COLO829 (cell line): ENCODE measurements at places on chromosomes 12 and 14.

DNA sequence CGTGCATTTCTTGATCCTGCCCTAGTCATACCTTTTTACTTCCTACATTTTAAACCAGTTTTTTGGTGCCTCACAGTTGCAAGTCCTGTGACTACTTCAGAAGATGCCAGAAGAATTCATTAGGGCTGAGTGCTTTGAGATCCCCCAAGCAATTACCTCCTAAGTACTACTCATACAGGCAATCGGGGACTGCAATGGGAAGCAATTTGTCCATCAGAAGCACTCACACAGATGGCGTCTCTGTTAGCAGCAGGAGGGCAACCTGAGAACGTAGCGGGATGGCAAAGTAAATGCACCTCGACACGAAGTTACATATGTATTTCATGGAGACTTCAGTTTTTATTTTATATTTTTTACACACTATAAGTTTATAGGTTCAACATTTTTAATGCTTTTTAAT lies 188.3 kb downstream of the CAPZA3 start:
- no peak for DNase-seq

- no peak for DNase-seq
Observed at GRCh38 chr14:71714225-71714624, 218.0 kb upstream of the RGS6 start.

DNA sequence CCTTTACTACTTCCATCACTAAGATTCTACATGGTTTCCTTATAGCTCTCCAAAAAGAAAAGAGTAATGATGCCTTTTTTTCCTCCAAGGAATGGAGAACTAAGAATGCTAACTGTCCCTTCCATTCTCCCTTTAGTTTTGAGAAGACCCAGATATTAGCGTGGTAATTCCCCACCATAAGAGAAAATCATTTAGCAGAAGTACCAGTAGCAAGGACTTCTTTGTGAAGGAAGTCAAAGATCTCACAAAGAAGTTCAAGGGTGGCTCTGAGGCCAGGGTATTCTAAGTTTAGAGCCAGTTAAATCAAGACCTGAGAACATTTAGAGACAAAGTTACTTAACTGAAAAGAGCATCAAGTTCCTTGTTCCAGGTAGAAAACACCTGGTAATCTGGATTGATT lies 7.3 kb downstream of the USP15 start:
- no peak for DNase-seq

GRCh38 chr12:57813111-57813970 lies 5.2 kb downstream of the AVIL start:
- no peak for DNase-seq

- no peak for DNase-seq
Observed at GRCh38 chr14:79383475-79383874, 827.8 kb downstream of the DIO2 start.

DNA sequence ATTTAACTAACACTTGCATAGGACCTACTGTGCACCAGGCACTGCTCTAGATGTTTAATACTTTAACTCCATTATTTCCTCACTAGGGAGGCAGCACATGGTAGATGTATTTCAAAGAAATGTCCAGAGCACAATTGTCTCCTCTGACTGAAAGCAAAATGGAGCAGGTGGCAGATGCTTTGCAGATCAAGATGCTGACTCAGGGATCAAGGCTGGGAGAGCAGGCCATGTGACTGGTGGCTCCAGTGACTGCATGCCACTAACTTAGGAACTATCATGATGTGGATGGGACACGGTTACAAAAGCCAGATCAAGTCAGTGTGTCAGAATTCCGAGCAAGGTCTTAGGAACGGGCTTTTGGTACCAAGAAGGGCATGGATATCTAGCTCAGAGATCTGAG lies 28.2 kb downstream of the SERPINA11 start:
- no peak for DNase-seq

DNA sequence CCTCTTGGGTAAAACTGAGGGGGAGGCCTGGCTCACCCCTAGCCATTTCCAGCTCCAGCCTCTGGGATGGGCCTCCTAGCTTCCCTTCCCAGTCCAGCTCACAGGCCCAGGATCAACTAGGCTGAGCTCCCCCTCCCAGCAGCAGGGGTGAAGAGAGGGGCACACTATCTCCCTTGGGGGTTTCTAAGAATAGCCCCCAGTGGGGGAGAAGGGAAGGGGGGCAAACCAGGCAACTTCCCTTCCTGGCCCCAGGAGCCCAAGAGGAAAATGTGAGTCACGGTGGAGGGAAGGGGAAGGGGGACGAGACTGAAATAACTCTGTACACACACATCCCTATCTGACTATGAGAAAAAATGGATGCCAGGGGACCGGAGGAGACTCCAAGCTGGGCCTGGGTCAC lies 9.0 kb downstream of the ADCY6 start:
- DNase-seq: no peak

DNA sequence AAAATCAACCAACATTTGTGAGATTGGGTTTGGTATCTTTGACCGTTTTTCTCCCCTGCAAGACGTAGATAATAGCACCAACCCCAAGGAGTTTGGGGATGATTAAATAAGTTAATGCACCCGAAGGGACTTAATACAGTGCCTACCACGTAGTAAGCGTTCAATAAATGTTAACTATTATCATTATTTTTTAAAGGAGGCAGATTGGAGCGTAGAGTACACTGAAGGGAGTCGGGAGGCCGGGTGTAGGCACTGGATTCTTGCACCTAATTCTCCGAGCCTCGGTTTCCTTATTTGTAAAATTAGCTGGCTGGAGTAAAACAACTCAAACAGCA lies 367 bp upstream of the FRS2 start:
- DNase-seq: no peak

DNA sequence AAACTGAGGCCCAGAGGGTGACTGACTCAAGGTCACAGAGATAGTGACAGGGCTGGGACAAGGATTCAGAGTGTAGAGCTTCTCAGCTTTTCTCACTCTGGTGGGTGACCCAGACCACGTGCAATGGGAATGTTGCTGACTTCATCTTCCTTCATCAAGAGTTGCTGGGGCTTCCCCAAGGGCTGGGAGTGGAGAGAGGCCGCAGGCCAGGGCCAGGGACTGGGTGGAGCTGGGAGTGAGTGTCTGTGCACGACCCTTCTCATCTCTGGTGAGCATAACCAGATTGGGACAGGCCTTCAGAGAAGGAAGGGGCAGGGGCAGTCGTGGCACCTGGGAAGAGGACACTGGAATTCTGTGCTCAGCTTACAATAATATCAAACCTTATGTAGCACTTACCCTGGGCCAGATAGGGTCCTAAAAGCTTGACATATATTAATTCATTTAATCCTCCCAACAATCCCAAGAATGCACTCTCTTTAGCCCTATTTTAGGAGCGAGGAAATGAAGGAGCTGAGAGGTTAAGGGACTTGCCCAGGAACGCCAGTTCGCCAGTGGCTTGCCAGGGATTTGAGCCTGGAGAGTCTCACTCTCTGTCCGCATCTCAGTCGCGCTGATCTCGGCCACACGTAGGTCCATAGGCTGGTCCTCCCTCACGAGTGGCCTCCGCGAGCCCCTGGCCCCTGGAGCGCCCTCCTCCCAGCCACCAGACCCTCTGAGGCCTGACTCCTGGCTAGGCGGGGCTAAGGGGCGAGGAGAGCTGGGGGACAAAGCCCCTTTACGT lies 15.8 kb downstream of the KRT18 start:
- DNase-seq: no peak

DNA sequence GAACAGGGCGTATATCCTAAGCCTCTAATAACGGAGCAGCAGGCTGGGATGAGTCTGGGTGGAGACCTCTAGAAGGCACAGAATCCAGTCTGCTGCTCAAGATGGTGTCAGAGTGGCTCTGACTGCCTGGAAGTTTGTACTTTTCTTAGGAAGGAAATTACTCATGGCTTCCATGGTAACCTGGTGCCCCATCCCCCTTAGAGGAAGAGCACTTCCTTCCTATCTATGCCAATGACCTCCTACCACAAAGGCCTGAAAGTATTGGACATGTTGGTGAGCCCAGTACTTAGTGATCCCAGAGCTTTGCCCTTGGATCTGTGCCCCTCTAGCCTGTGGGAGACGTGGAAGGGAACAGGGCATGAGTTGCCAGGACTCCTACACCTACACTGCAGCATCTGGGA lies 1.5 kb downstream of the BATF start:
- no peak for DNase-seq

- no peak for DNase-seq
Observed at GRCh38 chr14:29529418-29529817, 398.2 kb downstream of the PRKD1 start.
